ENCODE measurements at places on chromosomes 5 and 9.

- DNase-seq = peak; percentile 16
These were observed 225.1 kb downstream of the ADGRV1 start for GRCh38 chr5:90783460-90784333.

GRCh38 chr9:72205513-72205912, 56.3 kb downstream of the GDA start:
- DNase-seq = no peak

DNA sequence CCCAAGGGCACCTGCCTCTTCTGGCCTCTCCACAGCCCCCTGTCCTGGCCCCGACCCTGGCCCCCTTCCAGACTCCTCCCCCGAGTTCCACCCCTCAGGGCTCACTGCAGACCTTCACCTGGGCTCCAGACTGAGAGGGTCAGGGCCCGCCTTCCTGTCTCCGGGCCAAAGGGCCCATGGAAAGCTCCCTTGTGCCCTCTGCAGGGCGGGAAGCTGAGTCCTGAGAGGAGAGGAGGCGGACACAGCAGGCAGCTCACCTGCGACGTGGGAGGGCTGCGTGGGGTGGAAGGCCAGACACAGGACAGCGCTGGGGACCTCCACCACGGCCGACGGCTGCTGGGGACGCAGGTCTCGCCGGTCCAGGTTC, 20.6 kb downstream of the DYNC2I2 start:
- no peak for DNase-seq

- no peak for DNase-seq
These were observed 5.0 kb upstream of the MED10 start for GRCh38 chr5:6383376-6383775.

- no peak for DNase-seq
These were observed 82.0 kb upstream of the TRIM32 start for GRCh38 chr9:116605060-116605459.

GRCh38 chr9:138052322-138052615, 174.7 kb downstream of the CACNA1B start:
- no peak for DNase-seq

GRCh38 chr5:139835656-139836055, 40.0 kb downstream of the PSD2 start:
- no peak for DNase-seq

GRCh38 chr5:142598338-142598700, 87.6 kb downstream of the FGF1 start:
- DNase-seq = no peak

DNA sequence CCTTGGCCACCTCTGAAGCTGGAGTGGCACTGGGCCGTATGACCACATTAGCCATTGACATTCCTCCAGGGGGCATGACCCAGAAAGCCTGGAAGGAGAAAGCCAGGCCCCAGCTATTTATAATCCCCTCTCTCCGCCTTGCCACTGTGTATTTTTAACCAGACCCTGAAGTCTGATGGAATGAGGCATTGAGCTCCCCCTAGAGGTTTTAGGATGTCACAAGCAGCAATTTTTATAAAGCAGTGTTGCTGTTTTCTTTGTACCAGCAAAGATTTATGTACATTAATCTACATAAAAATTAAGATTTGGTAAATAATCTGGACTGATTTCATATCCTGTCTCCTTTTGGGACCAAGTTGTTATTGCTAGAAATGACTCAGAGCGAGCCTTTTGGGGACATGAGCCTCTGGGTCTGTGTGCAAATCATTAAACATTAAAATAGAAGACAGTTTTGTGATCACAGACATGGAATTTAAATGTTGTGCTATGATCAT, 127.1 kb downstream of the TRIO start:
- no peak for DNase-seq

GRCh38 chr5:149125386-149125891, 15.9 kb upstream of the ABLIM3 start:
- no peak for DNase-seq

DNA sequence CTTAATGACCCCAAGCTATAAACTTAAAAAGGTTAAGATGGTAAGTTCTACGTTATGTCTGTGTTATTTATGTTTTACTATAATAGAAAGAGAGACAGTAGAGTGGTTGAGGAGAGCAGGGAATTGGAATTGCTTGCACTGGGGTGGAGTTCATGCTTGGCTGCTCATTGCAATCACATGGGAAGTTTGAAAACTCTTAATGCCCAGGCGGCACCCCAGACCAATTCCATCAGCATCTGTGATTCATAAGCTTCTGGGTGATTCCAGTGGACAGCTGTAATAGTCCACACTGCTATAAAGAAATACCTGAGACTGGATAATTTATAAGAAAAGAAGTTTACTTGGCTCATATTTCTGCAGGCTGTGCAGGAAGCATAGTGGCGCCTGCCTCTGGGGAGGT, 323.9 kb upstream of the MSX2 start:
- DNase-seq = no peak
